ENCODE measurements at places on chromosomes 1 and 21.

GRCh38 chr1:217228689-217229088, 402.2 kb downstream of the GPATCH2 start:
- DNase-seq: no peak

GRCh38 chr1:164583835-164584539, 25.0 kb downstream of the PBX1 start:
- no peak for DNase-seq

GRCh38 chr1:94130851-94131595, 10.1 kb upstream of the ABCA4 start:
- DNase-seq: peak; percentile 66

- no peak for DNase-seq
Observed at GRCh38 chr1:56334047-56334446, 245.3 kb downstream of the PLPP3 start.

- no peak for DNase-seq
Observed at GRCh38 chr1:246181241-246181640, 325.8 kb downstream of the SMYD3 start.

Measured in RCC 7860 (cell line).